ENCODE measurements at places on chromosomes 11 and 22. TPM values are rescaled to one million over a fixed set of nuclear protein-coding genes. Genes with fewer than 3 reads are reported as not detected.

A4GALT gene
- total RNA-seq = not detected

CDC42BPG gene
- 7.7 TPM for total RNA-seq

SSH3 gene
- 17.8 TPM for total RNA-seq

SPON1 gene
- total RNA-seq = 4.8 TPM

DNA sequence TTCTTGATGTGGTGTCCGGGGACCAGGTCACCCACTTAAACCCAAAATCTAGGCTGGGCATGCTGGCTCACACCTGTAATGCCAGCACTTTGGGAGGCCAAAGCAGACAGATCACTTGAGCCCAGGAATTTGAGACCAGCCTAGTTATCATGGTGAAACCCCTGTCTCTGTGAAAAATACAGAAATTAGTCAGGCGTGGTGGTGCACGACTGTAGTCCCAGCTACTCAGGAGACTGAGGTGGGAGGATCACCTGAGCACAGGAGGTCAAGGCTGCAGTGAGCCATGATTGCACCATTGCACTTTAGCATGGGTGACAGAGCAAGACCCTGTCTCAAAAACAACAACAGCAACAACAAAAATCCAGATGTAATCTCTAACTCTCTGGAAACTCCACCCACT is 30.3 kb upstream of the FJX1 start:
- DNase-seq = no peak

DNA sequence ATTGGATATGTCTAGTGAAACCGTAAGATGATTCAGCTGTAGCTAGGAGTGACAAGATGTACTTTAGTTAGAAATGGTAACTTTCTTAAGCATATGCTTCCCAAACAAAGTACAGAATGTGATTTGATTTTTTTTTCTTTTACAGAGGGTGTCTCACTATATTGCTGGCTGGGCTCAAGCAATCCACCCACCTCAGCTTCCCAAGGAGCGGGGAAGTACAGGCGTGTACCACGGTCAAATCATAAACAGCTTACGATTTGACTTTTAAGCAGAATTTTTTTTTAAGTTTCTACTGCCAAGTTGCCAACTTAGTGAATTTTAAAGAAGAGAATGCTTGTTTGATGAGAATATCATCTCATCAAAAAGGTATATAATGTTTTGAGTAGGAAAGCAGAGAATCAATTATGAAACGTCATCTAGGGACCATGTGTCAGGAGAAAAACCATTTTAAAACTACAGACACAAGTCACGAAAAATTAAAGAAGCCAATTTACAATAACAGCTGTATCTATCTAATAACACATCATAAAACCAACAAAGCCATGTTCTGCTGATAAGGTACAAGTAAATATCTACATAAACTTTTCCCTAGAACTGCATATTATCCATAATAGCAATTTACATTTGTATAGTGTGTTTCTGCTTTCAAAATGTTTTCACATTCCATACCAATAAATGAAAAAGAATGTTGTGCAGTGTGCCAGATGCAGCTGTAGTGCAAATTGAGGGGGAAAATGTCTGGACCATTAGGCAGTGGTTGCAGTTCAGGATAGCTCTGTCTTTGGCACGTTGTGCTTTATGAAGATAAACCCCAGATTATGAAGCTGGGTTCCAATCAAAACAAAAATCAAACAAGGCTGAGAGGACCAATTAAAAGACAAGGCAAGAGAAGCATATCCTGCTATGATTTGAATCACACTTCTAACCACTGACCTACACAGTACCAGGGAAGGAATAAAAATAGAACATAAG is 33.7 kb upstream of the USP47 start:
- DNase-seq = no peak

GRCh38 chr11:131546218-131546895 is 175.9 kb downstream of the NTM start:
- DNase-seq = no peak

DNA sequence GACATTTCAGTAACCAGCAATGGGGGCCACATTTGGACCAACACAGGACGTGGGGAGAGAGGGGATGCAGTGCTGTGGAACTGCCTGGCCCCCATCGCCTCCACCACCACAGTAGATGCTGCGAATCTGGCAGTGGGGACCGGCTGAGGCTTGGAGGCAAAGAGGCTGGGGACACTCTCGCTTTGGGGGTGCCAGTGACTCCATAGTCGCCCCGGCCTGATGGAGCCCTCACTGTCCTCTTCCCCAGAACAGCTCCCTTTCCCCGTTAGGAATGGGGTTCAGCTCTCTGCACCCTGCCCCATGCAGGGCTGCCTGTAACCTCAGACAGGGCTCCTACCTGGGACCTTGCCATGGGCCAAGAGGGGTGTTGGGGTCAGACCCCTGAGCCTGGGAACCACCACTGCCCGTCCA is 1.8 kb upstream of the MUC2 start:
- no peak for DNase-seq

Data from T-helper 17 cell (primary cell).